ENCODE measurements at places on chromosomes 6 and 20.

- no peak for DNase-seq
Observed at GRCh38 chr6:168130697-168131371, 51.8 kb upstream of the FRMD1 start.

DNA sequence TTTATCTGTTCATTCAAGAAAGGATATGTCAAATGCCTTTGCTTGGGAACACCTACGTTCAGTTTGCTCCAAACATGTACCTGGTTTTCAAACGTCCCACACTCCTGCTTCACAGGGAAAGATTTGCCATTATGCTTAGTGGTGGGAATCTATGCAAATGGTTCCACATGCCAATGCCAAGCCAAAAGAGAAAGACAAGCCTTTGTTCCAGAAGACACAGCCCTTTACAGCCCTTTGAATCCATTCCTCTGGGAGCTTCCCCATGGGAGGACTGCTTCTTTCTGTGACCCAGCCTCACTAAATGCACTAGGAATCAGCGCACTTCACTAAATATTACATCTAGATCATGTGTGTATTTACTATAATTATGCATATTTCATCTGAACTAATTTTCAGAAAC is 619.5 kb downstream of the PRKN start:
- no peak for DNase-seq

DNA sequence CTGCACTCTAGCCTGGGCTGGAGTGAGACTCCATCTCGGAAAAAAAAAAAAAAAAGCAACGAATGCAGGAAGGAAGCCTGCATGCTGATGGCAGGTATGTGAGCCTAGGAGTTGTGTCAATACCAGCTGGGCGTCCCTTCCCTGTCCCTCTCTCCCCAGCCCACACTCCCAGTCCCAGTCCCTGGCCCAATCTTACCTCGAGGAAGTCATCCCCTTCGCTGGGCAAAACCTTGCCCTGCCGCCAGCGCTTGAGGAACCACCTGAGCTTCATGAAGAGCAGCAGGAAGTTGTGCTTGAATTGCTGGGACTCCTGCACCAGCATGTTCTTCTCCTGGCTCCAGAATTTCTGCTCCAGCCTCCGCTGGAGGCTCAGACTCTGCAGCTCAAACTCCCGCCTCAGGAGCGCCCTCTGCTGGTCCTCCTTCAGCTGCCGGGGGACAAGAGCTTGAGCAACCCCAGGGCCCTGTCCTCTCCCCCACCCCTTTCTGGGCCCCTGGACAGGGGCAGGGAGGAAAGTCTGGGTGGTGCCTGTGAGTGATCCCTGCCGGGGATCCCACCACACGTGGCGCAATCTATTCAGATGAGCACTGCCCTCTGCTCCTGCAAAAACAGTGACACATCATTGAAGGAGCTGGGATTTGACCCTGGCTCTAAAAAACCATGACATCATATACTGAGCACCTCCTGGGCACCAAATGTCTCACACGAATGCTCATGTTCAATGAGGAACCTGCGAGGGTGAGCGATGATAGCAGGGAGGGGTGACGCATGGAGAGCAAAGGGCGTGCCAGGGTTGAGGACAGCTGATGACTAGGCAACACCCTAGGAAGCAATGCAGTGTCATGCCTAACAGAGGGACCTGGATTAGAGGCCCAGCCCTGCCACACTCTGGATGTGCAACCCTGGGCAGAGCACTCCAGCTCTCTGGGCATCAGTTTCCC is 35.0 kb upstream of the DSN1 start:
- DNase-seq, result peak; percentile 71

DNA sequence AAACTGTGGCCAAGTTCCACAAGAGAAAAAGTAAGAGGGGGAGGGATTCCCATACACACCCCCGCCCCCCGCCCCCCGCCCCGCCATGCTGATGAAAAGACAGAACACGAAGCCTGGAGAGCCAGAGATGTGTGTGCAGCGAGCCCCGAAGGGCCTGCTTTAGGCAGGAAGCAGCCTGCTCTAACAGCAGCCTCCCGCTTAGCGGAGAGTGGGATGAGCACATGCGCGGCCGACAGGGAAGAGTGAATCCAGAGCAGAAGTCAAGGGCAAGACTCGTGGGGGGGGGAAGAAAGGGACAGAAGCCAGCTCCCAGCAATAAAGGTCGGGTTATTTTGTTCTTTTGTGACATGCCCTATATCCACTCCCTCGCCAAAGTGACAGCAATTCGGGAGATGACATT is 67.2 kb upstream of the PTGIS start:
- no peak for DNase-seq

- no peak for DNase-seq
Observed at GRCh38 chr20:38894091-38894847, 31.9 kb upstream of the FAM83D start.

All from stimulated activated CD8-positive, alpha-beta memory T cell treated with anti-CD3 and anti-CD28 coated beads, Interleukin-2, amount 100 ng/mL, for 48 hours (primary cell).